CD4-positive, alpha-beta T cell treated with Interferon gamma for 1 hour (primary cell): ENCODE measurements at places on chromosomes 1 and 21.

DNA sequence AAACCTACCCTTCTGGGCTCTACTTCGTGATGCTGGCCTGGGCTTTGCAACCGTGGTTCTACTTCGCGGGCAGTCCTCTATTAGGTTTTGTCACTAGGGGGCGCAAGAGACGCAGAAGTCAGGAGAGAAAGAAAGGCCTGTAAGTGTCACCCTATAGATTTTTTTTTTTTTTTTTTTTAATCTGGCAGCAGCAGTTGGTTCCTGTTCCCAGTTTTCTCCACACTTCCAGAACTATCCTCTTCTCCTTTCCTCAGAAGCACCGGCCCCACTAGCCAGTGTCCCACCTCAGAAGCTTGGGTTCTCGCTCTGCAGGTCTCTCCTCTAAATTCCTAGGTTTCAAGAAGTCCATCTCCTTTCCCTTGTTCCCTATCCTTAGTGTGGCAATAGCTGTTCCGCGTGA lies 9.1 kb upstream of the LCE2D start:
- peak; percentile 10 for DNase-seq

DNA sequence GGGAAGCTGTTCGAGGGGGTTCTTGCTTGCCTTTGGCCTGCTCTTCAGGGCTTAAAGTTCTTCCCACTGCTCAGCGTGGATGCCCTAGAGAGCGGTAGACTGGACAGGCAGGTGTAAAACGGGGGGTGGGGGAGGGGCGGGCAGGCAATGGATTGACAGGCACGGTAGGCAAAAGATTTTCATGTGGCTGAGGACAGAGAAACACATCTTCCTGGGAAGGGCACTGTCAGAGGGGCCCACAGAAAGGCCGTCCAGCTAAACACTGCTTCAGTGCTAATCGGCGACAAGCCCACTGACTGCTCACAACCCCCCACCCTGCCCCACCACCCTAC lies 412 bp downstream of the ABCA4 start:
- DNase-seq = no peak

DNA sequence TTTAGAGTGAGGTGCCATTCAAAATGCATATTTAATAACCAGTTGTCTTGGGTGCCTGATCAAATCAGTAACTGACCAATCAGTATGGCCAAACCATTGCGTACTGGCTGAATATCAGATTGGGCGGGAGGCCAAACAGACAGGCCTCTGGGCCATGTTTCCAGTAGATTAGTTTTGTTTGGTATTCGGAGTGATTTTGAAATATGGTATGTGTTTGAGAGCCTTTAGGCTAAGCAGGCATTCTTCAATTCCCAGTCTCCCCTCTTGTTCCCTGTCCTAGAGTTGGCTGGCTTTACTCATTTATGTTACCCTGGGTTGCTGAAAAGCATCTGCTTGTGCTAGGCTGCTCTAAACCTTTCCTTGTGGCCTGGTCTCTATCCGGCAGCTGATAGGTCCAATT lies 80.1 kb downstream of the BACH1 start:
- DNase-seq = no peak

DNA sequence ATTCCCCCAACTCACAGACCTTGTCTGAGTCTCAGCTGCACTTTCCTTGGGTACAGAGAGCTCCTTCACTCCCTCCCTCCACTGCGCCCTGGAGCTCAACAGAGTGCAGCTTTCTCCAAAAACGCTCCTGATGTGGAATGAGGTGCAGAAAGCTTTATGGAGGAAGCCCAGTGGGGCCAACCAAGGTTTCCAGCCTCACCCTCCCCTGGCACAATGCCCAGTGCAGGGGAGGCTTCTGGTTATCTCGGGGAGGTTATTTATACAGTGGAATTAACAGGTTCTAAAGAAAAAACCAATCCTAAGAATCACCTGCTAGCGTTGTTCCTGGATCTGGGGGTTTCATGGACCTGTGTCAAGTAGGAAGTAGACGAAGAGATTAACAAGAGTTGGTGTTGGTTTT lies at the start of gene ITLN1:
ITLN1 (minus strand) TSS at position 139 of the 400 bp plus-strand sequence. CDS start 303 bp downstream, outside the sequence.
- DNase-seq = no peak

DNA sequence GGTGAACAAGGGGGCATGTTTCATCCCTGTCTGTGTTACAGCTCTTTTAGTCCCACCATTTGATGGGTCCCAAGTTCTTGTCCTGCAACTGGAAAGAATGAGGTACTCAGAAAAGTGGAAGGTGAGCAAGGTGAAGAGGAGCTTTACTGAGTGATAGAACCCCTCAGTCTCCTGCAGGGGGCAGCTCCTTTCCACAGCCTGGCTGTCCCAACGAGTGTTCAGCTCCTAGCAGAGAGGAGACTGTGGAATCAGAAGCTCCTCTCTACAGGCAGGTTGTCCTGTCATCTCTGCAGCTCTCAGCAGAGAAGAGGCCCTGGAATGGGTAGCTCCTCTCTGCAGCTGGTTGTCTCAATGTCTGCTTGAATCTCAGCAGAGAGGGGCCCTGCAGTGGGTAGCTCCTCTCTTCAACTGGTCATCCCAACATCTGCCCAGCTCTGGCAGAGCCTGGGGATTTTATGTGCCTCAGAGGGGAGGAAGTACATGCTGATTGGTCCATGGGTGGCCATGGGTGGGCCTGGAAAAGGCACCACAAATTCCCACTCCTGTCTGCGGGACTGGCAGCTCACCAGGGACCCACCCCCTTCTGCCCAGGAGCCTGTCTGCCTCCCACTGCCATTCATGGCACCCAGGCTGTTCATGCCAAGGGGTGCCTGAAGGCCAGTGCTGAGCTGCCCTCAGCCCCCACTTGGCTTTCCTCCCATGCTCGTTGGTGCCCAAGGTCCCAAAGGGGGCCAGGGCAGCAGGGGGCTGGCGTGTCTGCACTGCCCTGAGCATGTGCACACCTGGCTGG lies 25.7 kb downstream of the LDLRAD1 start:
- no peak for DNase-seq

DNA sequence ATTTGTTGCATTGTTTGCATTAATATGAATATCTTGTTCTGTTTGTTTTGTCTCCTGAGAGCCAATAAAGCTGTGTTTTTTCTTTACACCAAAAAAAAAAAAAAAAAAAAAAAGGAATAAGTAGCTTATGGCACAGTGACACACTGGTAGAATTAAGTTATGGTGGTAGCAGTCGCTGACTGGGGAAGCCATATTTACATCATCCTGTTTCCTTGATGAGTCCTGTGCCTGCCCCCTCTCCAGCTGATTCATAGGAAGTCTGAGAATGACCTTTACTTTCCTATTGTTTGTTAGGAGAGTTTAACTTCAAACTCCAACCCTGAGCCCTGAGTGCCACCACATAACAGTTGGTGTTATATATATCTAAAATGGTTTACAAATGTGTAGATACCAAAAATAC lies 62.2 kb downstream of the OBSCN start:
- no peak for DNase-seq
